Ureter (tissue), 1 donor: ENCODE measurements at places on chromosomes 4 and X. TPM values are rescaled to one million over a fixed set of nuclear protein-coding genes. Genes with fewer than 3 reads are reported as not detected.

Gene LRPAP1
- total RNA-seq, result 145 TPM

Gene CTAG1B
- not detected for total RNA-seq

Gene LDB2
- total RNA-seq, result 63.3 TPM

Gene CLCN5
- 7.2 TPM for total RNA-seq

Gene ZFP42
- total RNA-seq, result 0.23 TPM

Gene MTMR8
- 13.0 TPM for total RNA-seq

Gene CXXC4
- 1.4 TPM for total RNA-seq

Gene TEC
- 3.4 TPM for total RNA-seq

Gene GYG2
- total RNA-seq, result 4.9 TPM

Gene MAGEB17
- not detected for total RNA-seq

Gene RNF175
- total RNA-seq, result 0.86 TPM

Gene STS
- total RNA-seq, result 26.4 TPM

Gene XAGE1B
- not detected for total RNA-seq

Gene ZNF674
- total RNA-seq, result 8.5 TPM

Gene HS3ST1
- 9.8 TPM for total RNA-seq

Gene BTK
- total RNA-seq, result 7.9 TPM

Gene TMEM165
- 188 TPM for total RNA-seq

Gene MAGEE1
- 3.2 TPM for total RNA-seq

Gene SLITRK2
- 0.08 TPM for total RNA-seq

Gene ZNF157
- total RNA-seq, result 0.26 TPM

Gene MTTP
- not detected for total RNA-seq

Gene SPIN2A
- total RNA-seq, result 1.4 TPM

Gene FAM9C
- total RNA-seq, result 0.26 TPM

Gene SMIM31
- total RNA-seq, result 4.6 TPM

Gene IGSF1
- total RNA-seq, result 0.18 TPM

Gene PROM1
- total RNA-seq, result 37.0 TPM

Gene SLC16A2
- 6.8 TPM for total RNA-seq

Gene GAGE13
- total RNA-seq, result not detected

Gene BMPR1B
- 5.3 TPM for total RNA-seq

Gene SLC34A2
- total RNA-seq, result 2.5 TPM

Gene CFAP99
- not detected for total RNA-seq

Gene WWC2
- 32.2 TPM for total RNA-seq

Gene CTAG2
- total RNA-seq, result not detected

Gene FRMD7
- total RNA-seq, result 1.6 TPM

Gene TBC1D9
- 64.3 TPM for total RNA-seq

Gene SLC9A7
- 8.9 TPM for total RNA-seq

Gene GC
- total RNA-seq, result 0.65 TPM

Gene CLDN2
- total RNA-seq, result not detected

Gene SMPX
- not detected for total RNA-seq

Gene ART3
- total RNA-seq, result not detected

Gene SPARCL1
- total RNA-seq, result 400 TPM

Gene NOX1
- total RNA-seq, result 0.78 TPM

Gene RIPPLY1
- total RNA-seq, result not detected

Gene CHST7
- total RNA-seq, result 7.8 TPM

Gene XKRX
- total RNA-seq, result 0.96 TPM

Gene NPY2R
- total RNA-seq, result not detected

Gene ARL9
- 1.3 TPM for total RNA-seq

Gene MAPK10
- total RNA-seq, result 178 TPM

Gene CPZ
- 7.4 TPM for total RNA-seq

Gene TADA2B
- 20.0 TPM for total RNA-seq

Gene BTC
- total RNA-seq, result 8.3 TPM

Gene TENM3
- total RNA-seq, result 0.96 TPM

Gene RPS6KA3
- total RNA-seq, result 40.3 TPM

Gene CXCL11
- total RNA-seq, result 0.31 TPM

Gene FOXR2
- not detected for total RNA-seq

Gene OTUD6A
- total RNA-seq, result not detected
